ELR (cell line): ENCODE measurements at places on chromosomes 6 and 20.

- DNase-seq: no peak
Measured at GRCh38 chr6:165641672-165642156, 21.3 kb downstream of the PDE10A start.

- no peak for DNase-seq
Measured at GRCh38 chr6:4844108-4844507, 67.9 kb downstream of the CDYL start.

DNA sequence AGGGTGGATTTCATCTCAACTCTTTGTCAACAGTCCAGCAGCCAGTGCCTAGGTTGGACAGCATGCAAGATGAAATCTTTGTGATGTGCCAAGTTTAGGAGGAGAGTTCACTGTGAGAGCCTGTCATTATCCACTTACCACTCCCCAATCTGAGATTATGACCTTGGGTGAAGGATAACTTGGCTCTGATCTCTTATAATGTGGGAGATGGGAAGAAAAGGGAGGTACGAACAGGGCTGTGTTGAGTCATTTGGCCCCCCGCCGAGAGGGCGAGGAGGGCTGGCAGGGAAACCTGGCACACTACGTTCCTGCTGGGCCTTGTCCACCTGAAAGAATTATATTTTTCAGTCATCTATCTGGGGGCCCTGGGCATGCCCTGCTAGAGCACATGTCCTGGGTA lies 35.8 kb downstream of the LAMA4 start:
- DNase-seq: no peak

- DNase-seq: peak; percentile 59
Measured at GRCh38 chr6:139402876-139403386, 28.5 kb upstream of the CITED2 start.

GRCh38 chr6:37582306-37582705 lies 82.6 kb upstream of the CCDC167 start:
- DNase-seq: no peak

- peak; percentile 58 for DNase-seq
Measured at GRCh38 chr6:74609871-74610270, 596.0 kb downstream of the COL12A1 start.

- DNase-seq: no peak
Measured at GRCh38 chr6:138107752-138108592, 753 bp upstream of the PERP start.

- DNase-seq: no peak
Measured at GRCh38 chr6:138103871-138104270, 3.3 kb downstream of the PERP start.

GRCh38 chr6:170223718-170224693 lies 66.9 kb downstream of the DLL1 start:
- DNase-seq: no peak

GRCh38 chr20:19446246-19446645 lies 233.8 kb downstream of the SLC24A3 start:
- no peak for DNase-seq

- DNase-seq: no peak
Measured at GRCh38 chr6:81897793-81898192, 145.3 kb upstream of the TENT5A start.

DNA sequence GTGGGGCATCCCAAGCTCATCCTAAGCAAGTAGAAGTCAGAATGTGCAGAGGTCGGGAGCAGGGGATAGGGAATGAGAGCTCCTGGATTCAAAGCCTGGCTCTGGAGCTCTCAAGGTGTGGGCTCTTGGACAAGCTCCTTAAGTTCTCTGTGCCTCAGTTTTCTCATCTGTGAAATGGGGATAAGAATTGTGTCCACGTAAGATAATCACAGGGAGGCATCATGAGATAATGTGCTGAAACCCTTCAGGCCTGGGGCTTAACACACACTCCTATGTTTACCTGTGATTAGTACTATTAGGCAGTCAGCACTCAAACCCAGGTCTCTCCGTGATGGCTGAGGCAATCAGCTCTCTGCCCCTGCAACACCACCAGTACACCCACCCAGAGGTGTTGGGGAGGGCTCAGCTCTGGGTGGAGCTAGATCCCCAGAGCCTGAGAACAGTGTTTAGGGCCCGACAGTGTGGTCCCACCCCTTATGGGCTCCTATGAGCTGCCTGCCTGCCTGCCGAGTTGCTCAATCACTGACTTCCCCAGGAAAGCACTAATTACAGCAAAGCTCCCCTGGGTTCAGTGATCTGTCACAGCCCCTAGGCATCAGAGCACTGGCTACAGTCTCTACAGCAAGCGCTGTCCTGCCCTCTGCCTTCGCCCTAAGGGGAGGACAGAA lies 6.3 kb upstream of the SIRPA start:
- DNase-seq: peak; percentile 14

- peak; percentile 90 for DNase-seq
Measured at GRCh38 chr6:36590237-36590636, 3.9 kb upstream of the SRSF3 start.

DNA sequence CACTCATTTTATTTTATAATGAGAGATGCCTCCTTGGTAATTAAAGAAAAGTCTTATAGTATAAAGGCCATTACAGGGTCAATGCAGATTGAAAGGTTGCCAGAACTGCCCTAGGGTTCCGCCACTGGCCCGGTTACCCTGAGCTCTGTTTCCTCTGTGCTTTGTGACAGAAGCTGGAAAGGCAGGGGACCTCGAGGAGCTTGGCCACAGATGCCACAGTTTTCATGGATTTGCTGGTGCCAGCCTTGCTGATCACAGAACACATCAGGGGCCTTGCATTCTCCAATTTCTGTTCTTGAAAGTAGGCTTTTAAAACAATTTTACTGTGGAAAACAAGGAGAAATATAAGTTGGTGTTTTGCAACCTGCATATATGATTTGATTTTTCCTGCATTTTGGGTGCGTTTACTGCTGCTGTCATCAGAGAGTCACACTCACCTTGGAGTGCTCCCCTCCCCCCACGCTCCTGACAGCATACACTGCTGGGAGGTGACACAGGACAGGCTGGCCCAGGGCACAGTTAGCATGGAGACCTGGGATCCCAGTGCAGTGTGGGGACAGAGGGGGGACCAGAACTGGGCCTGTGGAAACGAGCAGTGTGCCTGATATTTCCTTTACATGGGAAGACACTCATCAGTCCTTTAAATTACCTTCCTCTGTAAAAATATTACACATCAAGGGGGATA lies 142.8 kb downstream of the CFAP61 start:
- no peak for DNase-seq

GRCh38 chr20:58403272-58403671 lies 14.2 kb downstream of the VAPB start:
- no peak for DNase-seq

DNA sequence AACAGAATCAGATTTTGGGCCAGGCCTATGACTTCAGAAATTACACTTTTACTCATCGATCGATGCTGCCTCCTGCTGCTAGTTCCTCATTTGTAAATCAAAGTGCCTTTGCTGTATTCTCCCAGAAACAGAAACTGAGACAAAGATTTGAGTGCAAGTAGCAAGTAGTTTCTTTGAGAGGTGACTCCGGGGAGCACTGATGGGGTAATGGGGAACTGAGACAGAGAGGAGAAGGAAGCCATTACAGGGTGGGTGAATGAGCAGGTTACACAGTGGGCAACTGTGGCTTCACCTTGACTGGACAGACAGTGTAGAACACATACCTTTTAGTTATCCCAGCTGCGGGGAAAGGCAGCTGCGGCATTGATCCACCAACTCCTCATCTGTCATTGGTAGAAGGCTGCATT lies 9.7 kb upstream of the CD40 start:
- DNase-seq: no peak

DNA sequence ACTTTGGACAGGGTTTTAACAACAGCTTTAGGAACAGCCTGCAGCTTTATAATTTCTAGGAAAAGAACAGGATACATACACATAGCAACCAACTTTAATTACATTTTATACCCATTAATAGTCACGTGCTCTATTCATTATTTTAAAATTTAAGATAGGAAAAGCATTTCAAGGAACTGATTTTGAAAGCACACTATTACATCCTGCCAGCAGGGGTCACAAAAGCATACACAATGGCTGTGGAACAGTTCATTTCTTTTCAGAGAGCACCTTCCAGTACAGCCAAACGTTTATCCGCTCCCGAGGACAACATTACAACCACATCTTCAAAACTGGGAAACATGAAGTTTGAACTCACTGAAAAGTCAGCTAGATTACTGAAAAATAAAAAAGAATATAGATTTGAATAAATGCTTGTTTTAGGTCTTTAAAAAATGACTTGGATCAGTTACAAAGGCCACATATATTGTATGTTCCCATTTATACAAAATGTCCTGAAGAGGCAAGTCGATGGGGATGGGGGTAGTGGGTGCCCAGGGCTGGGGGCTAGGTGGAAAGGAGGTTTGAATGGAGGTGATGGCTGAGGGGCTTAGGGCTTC lies 104.6 kb upstream of the EXOC2 start:
- DNase-seq: peak; percentile 67

DNA sequence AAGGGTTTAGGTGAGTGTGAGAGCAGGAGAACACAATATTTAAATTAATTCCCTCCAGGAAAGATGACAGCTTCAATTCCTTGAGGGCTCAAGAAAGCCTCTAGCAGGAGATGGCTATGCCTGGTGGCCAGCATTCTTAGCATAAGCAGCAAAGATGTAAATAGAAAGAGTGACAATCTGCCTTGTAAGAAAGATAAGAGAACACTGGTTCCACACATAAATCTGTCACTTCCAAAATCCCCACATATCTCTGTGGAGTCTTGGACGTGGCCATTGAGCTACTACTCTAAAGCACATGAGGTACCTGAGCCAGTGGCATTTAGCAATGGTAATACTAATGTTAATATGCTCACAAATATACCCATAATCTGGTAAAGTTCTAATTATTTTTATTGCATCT lies 29.2 kb downstream of the DEFB114 start:
- DNase-seq: no peak

- no peak for DNase-seq
Measured at GRCh38 chr20:16104783-16105182, 468.5 kb downstream of the KIF16B start.

DNA sequence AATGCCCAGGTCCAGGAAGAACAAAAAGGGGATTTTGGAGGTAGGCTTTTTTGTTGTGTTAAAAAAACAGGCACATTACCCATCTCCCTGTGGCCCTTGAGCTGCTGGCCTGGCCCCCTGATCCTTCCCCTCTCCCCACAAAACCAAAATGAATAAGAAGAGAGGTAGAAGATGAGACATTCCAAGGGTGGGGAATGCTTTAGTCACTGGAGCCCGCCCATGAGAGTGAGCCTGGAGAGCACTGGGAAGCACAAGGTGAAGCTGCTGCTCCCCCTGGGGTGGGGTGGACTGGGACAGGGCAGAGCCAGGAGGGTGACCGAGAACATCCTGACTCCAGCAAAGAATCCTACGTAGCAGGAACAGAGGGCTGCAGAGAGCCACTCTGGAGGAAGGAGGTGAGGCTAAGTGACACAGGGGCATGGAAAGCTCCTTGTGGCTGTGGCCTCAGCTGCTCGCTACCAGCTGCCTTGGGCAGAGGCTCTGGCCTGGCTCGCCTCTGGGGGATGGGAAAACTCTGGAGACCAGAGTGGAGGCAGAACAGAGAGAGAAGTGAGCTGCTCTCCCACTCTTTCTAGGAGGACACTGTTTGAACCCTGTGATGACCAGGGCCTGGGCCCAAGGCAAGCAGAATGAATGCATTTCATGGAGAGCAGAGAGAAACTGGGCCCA lies 48.3 kb downstream of the AKAP7 start:
- no peak for DNase-seq

DNA sequence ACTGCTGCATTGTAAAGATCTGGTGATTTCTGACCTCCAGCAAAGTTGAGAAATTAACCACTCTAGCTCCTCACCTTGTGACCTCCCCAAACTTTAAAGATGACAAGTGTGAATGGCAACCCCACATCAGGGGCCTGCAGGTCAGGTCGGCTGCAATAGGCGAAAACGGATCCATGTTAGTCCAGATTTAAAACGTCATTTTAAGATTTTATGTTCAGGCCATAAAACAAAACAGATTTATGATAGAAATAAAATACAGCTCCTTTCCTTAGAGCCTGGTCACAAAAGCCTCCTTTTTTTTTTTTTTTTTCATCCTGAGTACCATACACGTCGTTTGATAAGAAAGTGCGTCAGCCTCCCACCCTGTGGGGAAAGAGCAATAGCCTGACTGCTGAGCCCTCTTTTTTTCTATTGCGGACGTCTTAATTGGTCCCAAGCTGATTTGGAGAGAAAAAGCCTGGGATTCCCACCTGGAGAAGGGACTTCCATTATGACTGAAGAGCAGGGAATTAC lies 519.2 kb upstream of the NOX3 start:
- DNase-seq: no peak
